WTC11 (cell line): ENCODE measurements at places on chromosomes 12 and 14. TPM values are rescaled to one million over a fixed set of nuclear protein-coding genes. Genes with fewer than 3 reads are reported as not detected.
A peak's percentile ranks its signal among the peaks of the same experiment; 100 is the strongest.

WNK1 gene
- total RNA-seq, result 118 to 126 TPM (median 123 TPM) in 3 replicates

DNAJC22 gene
- total RNA-seq, result 0.14 to 0.24 TPM (median 0.23 TPM) in 3 replicates

SCNN1A gene
- total RNA-seq, result 97.6 to 108 TPM (median 100 TPM) in 3 replicates

DNA sequence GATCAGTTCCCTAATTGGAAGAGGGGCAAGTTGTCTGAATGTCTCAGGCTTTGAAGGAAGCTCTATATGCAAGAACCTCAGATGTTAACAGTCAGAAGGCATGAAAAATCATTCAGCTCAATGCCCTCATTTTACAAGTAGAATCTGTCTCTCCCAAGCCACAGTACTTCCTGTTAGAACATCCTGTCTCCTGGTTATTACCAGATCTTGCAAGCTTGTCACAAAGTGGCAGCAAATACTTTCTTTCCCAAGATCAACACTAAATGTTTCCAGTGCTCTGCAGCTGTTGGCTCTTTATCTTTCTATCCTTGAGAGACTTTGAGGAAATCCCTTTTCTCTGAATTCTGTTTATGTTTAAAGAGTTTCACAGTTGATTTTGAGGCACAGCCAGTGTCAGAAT lies 235.5 kb downstream of the AKAP6 start:
- H3K36me3 ChIP-seq, result no peaks in the 10 kb centered on the region
- no peaks in the 10 kb centered on the region for H3K27me3 ChIP-seq

DNA sequence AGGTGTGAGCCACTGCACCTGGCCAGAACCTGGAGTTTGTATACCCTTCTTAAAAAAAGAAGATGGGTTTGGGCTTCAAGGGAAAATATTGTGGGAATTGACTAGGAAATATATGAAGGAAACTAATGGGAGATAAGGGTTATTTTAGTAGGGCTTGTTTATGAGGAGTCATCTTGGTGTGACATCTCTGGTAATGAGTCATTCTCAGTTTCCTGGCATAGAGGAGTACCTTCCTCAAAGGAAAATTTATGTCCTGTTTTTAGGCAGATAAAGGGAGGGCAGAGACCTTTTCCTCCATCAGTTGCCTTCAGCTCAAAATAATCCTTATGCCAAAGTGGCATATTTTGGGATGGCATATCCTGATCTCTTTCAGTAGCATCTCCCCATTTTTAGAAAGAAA lies 30.6 kb upstream of the NFKBIA start:
- no peaks in the 10 kb centered on the region for H3K4me1 ChIP-seq
- no peaks in the 10 kb centered on the region for H3K27me3 ChIP-seq
- H3K27ac ChIP-seq, result no peak overlapping the region
- DNase-seq, result no peak

DNA sequence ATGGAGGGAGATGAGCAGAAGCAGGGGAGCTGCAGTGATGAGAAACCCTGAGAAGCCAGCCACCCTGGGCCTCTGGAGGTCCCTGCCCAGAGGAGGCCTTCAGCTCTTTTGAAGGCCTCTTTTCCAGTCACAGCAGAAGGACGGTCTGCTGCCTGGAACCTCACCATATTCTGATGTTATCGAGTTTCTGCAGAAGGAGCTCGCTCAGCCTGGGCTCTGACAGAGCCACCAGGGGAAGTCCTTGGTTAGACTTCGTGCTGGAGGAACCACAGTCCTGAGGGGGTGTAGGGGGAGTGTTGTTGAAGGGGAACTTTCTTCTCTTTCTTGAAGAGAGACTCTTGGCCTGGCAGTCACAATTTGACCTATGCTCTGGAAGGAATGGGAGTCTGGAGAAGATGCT lies 25.1 kb upstream of the BATF start:
- H3K27ac ChIP-seq, result no peak overlapping the region
- no peaks in the 10 kb centered on the region for H3K27me3 ChIP-seq
- no peak for DNase-seq
- H3K36me3 ChIP-seq, result no peaks in the 10 kb centered on the region

DNA sequence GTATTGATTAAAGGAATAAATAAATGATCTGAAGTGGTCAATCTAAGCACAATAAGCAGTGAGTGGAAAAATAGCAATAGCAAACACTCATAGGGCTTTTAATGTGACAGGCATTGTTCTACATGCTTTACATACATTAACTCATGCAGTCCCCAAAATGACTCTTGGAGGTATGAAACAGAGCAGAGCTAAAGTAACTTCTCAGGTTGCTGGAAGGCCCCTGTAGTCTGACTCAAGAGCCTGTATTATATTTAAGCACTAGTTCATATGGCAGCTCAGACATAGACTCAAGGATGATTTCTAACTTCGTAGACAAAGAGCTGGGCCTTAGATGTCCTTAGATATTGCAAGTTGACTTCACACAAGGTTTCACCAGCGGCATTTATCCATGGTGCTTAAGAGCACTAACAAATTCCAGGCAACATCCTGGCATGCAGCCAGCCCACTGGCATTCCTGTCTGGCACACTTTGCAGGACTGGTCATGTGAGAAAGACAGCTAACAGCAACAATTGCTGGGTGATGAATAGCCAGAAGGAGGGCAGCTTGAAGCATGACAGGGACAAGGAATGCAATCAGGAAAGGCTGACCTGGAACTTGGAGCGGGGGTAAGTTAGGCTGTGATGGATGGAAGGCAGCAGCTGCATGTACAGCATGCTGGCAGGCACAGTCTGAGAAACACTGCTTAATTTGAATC lies 22.9 kb upstream of the KTN1 start:
- no peaks in the 10 kb centered on the region for H3K27me3 ChIP-seq
- H3K27ac ChIP-seq, result no peak overlapping the region
- no peaks in the 10 kb centered on the region for H3K4me1 ChIP-seq
- 0 out of 2 replicates have a peak, but pooled peaks cover 4% of the 10 kb centered on the region for H3K36me3 ChIP-seq
- DNase-seq, result no peak
- no peak overlapping the region for H3K4me3 ChIP-seq

DNA sequence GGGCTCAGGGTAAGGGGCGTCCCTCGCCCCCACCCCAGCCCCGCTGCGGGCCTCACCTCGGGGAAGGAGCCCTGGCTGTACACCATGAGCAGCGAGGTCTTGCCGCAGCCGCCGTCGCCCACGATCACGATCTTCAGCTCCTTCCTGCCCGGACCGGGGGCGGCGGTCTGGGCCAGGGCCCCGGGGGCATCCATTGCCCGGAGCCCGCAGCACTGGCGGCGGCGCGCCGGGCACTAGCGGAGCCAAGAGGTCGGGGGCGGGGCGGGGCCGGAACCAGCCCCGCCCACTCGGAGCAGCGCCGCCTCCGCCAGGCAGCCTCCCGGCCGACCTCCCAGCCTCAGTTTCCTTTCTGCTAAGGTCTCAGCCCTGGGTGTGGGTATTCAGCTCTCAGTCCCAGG lies at the start of gene RHOF:
Gene RHOF (minus strand): TSS at position 249 of the 398 bp plus-strand sequence. CDS start 55 bp downstream, at position 194.
- peaks cover 7% of the 10 kb centered on the region for H3K36me3 ChIP-seq
- DNase-seq, result peak; percentile 69
- H3K4me1 ChIP-seq, result peaks cover 43% of the 10 kb centered on the region
- H3K27me3 ChIP-seq, result no peaks in the 10 kb centered on the region; the same call in 1 of the 2 replicates
- peak within 1 kb of the TSS; percentile 90 for H3K27ac ChIP-seq

- H3K27ac ChIP-seq, result no peak overlapping the region
- DNase-seq, result no peak
- H3K4me3 ChIP-seq, result no peak overlapping the region
- H3K36me3 ChIP-seq, result peaks cover 24% of the 10 kb centered on the region
Measured at GRCh38 chr14:104394409-104394851, 185.1 kb upstream of the C14orf180 start.

DNA sequence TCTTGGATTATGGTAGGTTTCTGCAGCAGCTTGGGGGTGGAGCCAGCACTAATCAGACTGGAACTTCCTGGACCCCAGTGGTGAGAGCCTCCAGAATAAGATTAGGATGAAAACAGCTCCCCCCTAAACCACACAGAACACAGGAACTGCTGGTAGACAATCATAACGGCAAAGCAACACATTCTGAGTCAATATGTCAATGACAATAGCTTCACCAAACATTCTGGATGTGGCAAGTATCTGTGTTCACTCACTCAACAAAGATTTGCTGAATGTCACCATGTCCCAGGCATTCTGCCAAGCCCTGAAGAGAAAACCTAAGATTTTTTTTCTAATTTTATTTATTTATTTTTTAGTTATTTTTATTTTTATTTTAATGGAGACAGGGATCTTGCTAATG lies 65.2 kb downstream of the LRRC74A start:
- no peak overlapping the region for H3K27ac ChIP-seq
- no peaks in the 10 kb centered on the region; the same call in 1 of the 2 replicates for H3K27me3 ChIP-seq
- H3K36me3 ChIP-seq, result peaks cover 5% of the 10 kb centered on the region; the same call in 1 of the 2 replicates
- peaks cover 13% of the 10 kb centered on the region for H3K4me1 ChIP-seq
- no peak overlapping the region for H3K4me3 ChIP-seq

DNA sequence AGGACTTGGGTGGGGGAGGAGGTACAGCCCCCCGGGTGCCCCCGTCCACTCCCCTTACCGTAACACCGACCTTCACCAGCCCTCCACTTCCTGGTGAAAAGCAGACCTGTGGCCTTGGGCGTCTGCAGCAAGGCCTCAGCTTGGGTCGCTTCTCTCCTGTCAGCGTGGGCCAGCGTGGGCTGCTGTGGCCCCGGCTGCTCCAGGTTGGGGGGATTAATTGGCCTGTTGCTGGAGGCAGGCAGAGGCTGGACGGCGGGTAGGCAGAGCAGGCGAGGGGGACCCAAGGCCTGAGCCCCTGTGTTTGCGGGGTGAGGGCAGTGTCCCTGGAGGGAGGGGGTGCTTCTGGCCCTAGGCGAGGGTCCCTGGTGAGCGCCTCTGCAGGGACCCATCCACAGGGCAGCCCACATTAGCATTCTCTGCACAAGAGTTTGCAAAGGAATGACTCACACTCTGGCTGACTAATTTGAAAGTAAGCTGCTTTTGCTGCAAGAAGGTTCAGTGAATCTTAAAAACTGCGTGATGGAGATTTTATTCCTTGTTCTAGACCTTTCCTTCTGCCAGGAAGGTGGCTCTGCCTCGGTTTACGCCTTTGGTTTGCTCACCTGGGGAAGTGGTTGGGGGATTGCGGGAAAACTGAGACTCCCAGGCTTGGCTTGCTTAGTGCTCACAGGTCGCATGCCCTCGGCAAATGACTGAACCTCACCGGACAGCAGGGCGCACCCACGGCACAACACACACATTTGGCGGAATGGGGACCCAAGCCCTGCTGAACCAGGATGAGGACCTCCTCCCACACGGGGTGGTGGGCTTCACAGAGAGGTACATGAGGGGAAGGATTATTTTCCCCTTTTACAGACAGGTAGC lies 37.9 kb upstream of the DLK1 start:
- no peak overlapping the region for H3K27ac ChIP-seq
- DNase-seq, result no peak
- no peak overlapping the region for H3K4me3 ChIP-seq
- H3K27me3 ChIP-seq, result no peaks in the 10 kb centered on the region
